Activated CD8-positive, alpha-beta memory T cell treated with anti-CD3 and anti-CD28 coated beads for 24 hours (primary cell): ENCODE measurements at places on chromosomes 12 and 14.

- no peak for DNase-seq
Observed at GRCh38 chr12:64824130-64824499, 332 bp upstream of the TBC1D30 start.

DNA sequence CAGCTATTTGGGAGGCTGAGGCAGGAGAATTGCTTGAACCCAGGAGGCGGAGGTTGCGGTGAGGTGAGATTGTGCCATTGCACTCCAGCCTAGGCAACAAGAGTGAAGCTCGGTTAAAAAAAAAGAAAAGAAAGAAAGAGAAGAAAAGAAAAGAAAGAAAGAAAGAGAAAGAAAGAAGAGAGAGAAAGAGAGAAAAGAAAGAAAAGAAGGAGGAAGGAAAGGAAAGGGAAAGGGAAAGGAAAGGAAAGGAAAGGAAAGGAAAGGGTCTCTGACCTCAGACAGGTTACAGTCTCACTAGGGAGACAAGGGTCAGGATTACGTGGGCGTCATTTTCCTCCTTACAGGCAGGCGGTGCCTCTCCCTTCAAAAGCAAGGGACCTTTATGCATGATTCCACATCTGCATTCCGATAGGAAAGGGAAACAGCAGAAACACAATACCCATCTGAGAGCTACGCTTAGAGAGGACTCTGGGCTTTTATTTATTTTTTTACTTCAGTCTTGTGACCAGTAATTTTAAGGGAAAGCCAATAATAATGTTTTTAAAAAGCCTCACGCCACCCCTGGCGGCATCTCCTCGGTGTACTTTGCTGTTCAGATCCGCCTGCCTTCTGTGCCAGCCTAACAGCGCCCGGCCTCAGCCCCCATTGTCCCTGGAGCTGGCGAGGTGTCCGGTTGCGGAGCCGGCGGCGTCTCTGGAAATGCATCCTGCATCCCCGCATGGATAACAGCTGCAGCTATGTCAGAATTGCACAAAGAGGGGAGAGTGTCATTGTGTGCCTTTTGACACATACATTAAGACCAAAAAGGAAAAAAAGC lies 945 bp upstream of the HIP1R start:
- DNase-seq = no peak

DNA sequence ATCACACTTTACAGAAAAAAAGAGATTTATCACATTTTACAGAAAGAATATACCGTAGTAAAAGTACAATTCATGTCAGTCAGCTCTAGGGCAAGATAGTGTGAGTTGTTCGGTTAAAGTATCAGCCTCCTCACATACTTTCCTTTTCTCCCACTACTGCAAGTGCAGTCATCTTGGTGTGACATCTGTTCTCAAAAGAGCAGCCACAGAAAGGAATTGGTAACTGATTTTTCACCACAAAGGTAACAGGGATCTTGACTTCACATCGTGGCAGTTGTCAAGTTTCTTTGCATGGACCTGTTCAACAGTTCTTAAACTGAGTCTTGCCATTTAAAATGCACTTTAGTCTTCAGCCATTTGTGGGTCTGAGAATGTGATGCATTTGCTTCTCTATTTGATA lies 5.0 kb upstream of the E2F7 start:
- DNase-seq = no peak

DNA sequence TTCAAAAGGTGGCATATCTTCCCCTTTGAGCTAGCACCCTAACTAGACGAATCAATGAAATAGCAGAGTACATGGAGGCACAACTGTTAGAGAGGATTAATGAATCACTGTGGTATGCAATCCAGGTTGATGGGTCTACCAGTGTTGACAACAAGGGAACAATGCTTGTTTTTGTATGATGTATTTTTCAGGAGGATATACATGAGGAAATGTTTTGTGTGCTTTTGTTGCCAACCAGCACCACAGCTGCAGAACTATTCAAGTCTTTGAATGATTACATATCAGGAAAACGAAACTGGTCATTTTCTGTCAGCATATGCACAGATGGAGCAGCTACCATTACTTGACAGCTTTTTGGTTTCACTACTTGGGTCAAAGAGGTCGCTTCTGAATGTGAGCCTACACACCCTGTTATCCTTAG lies 142.6 kb downstream of the GPHN start:
- no peak for DNase-seq

DNA sequence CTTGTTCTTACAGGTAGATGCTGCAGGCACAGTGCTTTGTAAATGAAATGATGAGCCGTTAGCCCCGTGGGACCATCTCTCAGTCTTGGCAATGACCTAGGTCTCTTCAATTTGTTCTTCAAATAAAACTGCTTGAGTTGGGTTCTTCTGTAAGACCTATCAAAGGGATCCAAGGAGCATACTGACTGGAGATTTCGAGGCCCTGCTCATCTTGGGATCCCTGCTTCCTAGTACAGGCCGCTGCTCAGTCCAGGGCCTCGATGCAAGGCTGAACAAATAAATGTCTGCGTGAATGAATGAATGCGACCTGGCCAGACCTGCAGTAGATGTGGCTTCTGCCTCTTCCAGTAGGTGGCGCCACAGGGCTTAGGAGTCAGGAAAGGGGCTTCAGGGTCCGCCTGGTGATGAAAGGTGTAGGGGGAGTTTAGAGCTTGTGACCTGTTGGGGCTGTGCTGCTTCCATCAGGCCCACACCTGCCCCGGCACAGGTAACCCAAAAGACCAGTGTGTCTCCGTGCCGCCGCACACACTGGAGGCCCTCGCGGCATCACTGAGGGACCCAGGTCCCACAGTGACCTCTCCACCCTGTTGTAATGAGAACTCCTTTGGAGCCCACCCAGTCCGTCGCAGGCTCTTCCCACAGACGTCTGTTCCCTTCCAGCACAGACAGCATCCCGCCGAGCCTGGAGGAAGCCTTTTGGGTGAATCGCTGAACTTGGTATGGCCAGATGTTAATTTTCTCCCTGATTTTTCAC lies 4.4 kb downstream of the CACNA1C start:
- peak; percentile 72 for DNase-seq

DNA sequence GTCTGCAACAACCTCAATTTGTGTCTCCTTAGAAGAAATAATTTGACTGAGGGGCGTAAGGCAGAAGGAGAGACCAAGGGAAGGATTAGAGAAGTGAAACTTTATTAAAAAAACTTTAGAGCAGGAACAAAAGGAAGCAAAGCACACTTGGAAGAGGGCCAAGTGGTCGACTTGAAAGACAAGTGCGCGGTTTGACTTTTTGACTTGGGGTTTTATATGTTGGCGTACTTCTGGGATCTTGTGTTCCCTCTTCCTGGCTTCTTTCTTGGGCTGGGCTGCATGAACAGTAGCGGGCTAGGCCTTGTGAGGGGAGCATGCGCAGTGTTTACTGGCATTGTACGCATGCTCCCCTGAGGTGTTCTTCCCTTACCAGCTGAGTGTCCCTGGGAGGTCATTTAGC lies 369.3 kb upstream of the DCN start:
- no peak for DNase-seq

GRCh38 chr14:40955131-40955505 lies 651.6 kb upstream of the LRFN5 start:
- DNase-seq = no peak
